Stimulated activated CD8-positive, alpha-beta memory T cell treated with anti-CD3 and anti-CD28 coated beads, Interleukin-4, amount 100 ng/mL, for 4 hours (primary cell): ENCODE measurements at places on chromosomes 13 and 19.
A peak's percentile ranks its signal among the peaks of the same experiment; 100 is the strongest.

GRCh38 chr13:93708308-93709075, 481.9 kb downstream of the GPC6 start:
- no peak for DNase-seq

DNA sequence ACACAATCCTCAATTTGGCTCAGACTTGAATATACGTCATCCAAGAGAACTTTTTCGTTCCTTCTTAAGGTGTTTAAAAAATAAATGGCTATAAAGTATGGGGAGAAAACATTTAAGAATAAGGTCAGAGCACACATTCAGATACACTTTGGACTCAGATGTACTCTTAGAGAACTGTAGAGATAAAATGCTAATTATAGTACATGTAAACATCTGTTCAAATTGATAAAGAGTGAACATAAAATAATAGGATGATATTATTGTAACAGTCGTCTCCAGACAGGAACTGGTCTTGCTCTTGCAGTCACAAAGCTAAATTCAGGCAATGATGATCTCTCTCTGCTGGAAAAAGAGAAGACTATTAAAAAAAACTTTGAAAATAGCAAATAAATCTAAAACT, 91.4 kb downstream of the RBM26 start:
- DNase-seq: no peak

DNA sequence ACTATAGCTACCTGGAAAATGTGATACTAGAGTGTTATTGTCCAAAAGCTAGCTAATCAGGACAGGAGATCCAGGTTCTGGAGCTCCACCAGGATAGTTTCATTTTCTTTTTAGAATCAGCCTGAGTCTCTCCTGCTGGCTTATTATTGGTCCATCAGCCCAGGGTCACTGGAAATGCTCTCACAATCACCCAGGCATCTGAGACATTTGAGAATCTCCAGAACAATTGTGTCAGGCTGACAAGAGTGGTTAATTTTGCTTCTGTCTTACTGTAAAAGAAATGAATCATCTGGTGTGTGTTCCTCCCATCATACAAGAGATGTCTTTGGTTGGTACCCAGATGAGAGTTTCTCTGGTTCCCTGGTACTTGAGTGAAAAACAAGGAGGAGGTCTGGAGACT, 43.6 kb upstream of the ZNF681 start:
- DNase-seq: no peak

DNA sequence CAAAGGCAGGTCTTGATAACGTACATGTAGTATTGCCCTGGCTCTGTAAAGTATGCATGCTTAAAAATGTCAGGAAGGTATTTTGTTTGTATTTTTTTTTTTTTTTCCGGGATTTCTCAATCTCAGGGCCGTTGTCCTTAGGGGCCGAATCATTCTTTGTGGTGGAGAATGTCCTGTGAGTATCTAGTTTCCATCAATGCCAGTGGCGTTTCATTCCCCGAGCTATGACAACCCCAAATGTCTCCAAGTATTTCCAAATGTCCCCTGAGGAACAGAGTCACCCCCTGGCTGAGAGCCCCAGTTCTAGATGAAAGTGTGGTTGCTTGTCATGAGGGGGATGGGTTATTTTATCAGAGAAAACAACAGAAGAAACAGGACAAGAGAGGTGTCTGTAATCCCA, 68.7 kb downstream of the ACSBG2 start:
- DNase-seq: no peak

DNA sequence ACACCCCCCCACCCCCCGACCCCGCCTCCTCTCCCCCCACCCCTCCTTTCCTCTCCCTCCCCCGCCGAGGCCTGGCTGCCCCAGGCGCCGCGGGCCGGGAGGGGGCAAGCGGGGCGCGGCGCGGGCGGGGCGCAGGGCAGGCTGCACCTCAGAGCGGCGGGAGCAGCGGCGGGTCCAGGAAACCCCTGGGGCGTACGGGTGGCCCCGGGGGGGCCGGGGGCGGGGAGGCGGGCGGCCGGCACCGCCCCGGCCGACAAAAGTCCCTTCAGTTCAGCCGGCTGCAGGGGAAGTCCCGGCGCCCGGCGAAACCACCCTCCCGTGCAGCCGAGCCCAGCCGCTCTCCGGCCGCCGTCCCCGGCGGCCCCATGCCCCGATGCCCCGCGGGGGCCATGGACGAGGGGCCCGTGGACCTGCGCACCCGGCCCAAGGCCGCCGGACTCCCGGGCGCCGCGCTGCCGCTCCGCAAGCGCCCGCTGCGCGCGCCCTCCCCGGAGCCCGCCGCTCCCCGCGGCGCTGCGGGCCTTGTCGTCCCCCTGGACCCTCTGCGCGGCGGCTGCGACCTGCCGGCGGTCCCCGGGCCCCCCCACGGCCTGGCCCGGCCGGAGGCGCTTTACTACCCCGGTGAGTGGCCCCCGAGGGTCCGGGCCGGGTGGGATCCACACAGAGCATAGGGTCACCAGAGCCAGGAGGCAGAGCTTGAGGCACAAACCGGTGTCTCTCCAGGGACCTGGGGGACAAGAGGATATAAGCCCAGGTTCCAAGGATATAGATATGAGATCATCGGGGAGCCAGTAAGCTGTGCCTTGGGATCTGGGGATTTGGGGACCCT, at the start of gene BCL3:
BCL3 (plus strand) TSS at position 283 of the 829 bp plus-strand sequence; CDS start at position 366, 83 bp downstream.
- DNase-seq: peak; percentile 65

DNA sequence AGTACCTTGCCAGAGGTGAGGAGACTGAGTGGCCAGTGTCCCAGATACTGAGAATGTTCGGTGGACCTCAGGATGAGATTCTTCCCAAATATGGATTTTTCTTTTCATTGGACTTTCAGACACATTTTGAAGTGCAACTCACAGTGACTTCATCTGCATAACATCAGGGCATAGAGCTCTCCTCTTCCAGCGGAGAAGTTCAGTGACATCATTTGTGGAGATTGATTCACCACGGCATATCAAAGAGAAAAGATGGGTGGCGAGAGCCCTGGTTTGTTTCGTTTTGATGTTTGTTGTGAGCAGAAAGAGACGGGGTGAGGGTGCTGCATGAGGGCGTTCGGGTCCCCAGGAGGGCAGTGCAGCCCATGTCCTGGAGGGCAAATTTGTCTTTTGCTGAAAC, 120.1 kb upstream of the GPR12 start:
- DNase-seq: no peak

DNA sequence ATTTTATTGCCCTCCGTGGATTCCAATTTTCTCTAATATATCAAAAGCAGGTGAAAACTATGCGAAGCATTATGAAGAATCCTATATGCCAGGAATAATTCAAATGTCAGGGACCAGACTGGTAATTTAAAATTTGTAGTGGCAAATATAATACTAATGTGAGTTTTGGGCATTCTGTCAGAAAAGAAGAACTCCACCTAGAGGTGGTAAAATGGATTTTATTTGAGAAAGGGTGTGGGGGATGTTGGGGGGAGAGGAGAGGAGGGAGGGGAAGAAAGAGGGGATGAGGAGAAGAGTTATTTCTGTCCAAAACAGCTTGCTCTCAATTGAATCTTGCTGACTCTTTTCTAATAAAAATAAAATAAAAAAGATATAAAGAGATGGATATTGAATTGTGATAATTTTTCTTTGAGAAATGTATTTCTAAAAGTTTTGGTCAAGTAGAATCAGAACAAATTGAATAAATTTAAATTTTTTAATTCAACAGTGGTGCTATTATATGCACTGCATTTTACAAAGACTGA, 929.3 kb upstream of the SLITRK5 start:
- no peak for DNase-seq

DNA sequence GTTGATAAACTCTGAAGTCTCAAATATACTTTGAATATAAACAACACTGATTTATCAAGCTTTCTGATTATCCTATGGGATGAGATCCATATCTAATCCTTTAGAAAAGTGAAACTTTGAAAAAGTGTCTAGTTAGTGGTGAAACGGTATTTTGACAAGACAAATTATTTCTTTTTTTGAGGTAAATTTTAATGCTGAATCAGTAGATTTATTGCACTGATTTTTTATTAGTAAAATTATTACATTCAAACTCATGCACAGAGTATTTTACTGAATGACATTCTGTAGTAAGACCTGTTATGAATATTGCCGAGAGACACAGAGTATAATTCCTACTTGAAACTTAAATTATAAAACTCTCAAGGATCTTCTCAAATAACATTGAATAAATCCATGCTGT, 679.1 kb upstream of the SPRY2 start:
- DNase-seq: no peak

GRCh38 chr13:104057861-104058260, 991.6 kb upstream of the SLC10A2 start:
- no peak for DNase-seq

GRCh38 chr19:898663-899062, 5.4 kb downstream of the RNU6-9 start:
- DNase-seq: no peak

DNA sequence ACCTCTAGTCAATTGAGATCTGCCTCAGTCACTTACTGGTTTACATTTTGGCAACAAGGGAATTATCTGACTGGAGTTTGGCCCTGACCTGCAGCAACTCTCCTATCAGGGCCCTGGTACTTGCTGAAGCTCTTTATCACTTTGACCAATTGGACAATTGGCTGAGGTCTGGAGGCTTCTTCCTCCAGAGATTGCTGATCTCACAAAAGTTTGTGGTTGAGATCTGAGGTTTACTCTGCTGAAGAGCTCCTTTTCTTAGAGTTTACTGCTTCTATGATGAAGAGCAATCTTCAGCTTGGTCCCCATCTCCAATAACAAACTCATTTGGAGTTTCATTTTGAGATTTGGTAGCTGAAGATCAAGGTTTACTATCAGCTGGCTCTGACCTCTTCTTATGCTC, 276.9 kb upstream of the SGCG start:
- DNase-seq: no peak

- DNase-seq: no peak
These were observed 524.1 kb upstream of the SLITRK5 start for GRCh38 chr13:87147076-87147475.

GRCh38 chr13:34410678-34411077, 531.4 kb upstream of the NBEA start:
- no peak for DNase-seq

DNA sequence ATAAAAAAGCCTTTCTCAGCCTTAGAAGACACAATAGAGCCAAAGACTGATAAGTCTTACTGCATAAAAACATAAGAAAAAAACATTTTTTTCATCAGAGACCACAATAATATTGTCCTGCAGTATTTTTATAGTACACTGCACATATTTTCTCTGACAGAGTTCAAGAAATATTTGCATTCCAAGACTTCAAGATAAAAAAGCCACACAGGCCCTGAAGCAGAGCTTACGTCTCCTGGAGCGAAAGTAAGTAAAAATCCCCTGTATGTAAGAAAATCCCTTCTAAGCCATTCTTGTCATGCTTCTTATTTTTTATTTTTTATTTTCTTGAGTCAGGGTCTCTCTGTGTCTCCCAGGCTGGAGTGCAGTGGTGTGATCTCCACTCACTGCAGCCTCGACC, 755.9 kb downstream of the LIG4 start:
- DNase-seq: no peak

GRCh38 chr13:27359199-27359821, 65.1 kb upstream of the GTF3A start:
- peak; percentile 21 for DNase-seq

GRCh38 chr19:4951656-4952055, 17.3 kb upstream of the KDM4B start:
- DNase-seq: no peak

- DNase-seq: no peak
These were observed 16.8 kb downstream of the FPR2 start for GRCh38 chr19:51777570-51778462.

DNA sequence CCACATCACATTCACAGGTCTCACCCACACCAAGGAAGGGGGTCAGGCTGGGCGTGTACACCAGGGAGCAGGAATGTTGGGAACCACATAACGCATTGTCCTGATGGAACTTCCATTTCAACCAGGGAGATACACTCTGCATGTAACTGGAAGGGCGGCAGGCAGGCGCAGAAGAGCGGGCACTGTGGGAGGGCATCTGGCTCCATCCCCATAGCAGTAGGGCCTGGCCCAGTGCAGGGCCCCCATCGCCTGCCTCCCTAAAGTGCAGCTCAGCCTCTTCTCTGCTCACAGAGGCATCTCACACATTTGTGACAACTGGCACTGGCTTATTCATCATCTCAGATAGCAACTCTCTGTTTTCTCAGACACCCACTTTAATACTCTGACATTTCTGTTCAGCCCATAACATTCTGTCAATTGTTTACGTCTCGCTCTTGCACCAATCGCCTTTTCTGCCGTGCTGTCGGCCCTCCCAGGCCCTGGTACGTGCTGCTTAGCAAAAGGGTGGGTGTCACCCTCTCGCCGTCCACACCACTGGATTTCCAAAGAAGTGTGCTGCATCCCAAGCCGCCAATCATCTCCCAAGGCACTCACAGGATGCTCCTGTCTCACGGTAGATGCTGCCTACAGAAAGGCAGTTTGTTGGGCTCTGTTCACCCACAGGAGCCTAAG, 353.3 kb upstream of the ZNF507 start:
- DNase-seq: no peak

DNA sequence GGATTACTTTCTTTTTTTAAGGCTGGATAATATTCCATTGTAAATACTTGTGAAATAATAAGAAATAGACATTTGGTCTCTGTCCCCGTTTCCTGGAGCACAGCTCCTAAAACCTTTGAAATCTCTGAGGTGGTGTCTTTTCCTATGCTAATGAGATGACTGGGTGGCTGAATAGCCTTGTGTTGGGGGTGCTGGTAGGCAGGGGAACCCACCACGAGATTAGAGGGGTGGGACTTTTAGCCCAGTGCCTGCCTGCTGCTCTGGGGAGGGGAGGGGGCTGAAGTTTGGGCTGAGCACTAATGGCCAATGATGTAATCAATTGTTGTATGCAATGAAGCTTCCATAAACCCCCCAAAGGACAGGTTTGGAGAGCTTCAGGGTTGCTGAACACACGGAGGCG, 175.7 kb downstream of the FGF9 start:
- DNase-seq: no peak

DNA sequence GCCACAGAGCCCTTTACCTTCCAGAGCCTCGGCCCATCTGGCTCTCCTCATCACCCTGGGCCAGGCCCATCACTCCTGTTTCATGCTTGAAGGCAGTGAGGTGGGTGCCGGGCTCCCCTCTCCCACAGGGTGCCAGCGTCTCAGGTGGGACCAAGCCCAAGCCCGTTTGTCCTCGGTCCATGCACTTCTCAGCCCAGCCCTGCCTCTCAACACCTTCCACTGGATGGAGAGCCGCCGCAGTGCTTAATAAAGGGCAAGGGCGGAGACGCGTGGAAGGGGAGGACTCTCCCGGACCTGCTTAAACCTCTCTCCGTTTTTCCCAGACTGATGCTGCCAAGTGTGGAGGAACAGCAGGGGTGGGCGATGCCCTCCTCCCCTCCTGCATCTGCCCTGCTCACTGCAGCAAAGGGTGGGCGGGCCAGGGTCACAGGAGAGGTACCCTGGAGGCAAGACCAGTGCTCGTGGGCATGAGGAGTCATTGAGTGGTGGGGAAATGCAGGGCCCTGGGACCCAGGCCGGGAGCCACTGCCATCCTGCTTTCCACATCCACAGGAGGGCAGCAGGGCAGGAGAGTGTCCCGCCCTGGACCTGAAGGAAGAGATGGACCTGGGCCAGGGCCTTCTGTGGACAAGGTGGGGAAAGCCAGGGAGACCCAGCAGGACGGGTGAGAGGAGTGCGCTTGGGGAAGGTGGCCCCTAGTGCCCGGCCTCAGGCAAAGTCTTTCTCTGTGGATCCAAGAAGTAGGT, 9.7 kb upstream of the ATP11A start:
- no peak for DNase-seq
